ENCODE measurements at places on chromosomes 11 and 22. TPM values are rescaled to one million over a fixed set of nuclear protein-coding genes. Genes with fewer than 3 reads are reported as not detected.

DNA sequence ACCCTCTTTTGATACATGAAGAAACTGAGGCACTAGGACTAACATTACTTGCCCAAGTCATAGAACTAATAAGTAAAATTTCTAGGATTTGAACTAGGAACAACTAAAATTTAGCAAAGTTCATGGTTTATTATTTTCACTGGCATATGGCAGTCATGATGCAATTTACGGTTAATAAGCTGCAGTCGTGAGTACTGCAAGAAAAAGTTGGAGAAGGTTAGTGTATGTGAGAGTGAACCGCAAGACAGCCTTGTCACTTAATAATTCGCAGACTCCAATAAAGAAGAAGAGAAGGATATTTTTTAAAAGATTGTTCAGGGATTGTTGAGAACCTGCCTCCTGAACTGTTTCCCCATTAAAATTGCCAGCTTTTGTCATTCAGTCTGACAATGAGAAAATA lies 663.4 kb upstream of the TENM4 start:
- H3K4me1 ChIP-seq = peaks cover 23% of the 10 kb centered on the region
- peak overlapping the region; percentile 4 for H3K4me3 ChIP-seq
- no peaks in the 10 kb centered on the region for H3K36me3 ChIP-seq

Gene FGF3
- not detected for total RNA-seq

DNA sequence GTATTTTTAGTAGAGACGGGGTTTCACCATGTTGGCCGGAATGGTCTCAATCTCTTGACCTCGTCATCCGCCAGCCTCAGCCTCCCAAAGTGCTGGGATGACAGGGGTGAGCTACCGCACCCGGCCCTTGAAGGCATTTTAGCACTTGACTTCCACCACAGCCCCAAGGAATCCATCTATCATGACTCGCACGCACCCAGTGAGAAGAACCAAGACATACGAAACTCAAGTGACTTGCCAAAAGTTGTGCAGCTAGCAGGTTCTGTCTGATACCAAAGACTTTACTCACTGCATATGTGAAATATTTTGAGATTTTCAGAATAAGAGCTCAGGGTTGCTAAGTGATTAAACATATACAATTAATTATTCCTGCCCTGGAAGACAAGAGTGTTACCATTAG lies 21.0 kb downstream of the FLI1 start:
- no peaks in the 10 kb centered on the region for H3K27me3 ChIP-seq
- peak; percentile 66 for DNase-seq
- H3K27ac ChIP-seq = peak overlapping the region; percentile 97
- H3K4me3 ChIP-seq = no peak overlapping the region

GRCh38 chr22:37045958-37046357 lies 5.6 kb upstream of the KCTD17 start:
- no peak overlapping the region for H3K27ac ChIP-seq
- peak; percentile 95 for DNase-seq
- no peaks in the 10 kb centered on the region for H3K27me3 ChIP-seq
- H3K4me1 ChIP-seq = peaks cover 5% of the 10 kb centered on the region

Gene TYR
- not detected for total RNA-seq

DNA sequence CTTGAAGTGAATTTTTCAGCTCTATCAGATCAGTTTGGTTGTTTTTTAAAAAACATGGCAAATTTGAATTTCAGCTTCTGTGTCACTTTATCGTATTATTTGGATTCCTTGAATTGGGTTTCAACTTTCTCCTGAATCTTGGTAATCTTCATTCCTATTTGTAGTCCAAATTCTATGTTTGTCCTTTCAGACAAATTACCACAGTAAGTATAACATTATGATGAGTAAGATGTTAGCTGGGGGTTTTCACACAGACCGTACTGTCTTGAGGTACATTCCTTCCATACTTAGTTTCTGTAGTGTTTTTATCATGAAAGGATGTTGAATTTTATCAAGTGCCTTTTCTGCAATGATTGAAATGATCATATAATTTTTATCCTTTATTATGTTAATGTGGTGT lies 28.0 kb downstream of the OR5B17 start:
- peak; percentile 50 for DNase-seq
- peak overlapping the region; percentile 9 for H3K27ac ChIP-seq
- H3K36me3 ChIP-seq = no peaks in the 10 kb centered on the region

Gene GSTT2B
- 13.8 TPM for total RNA-seq

- H3K4me3 ChIP-seq = no peak overlapping the region
- H3K27ac ChIP-seq = no peak overlapping the region
- H3K36me3 ChIP-seq = no peaks in the 10 kb centered on the region
- DNase-seq = no peak
Observed at GRCh38 chr11:72764503-72764902, 12.3 kb upstream of the ARAP1 start.

Gene KRTAP5-9
- total RNA-seq = not detected

Gene C11orf86
- not detected for total RNA-seq

DNA sequence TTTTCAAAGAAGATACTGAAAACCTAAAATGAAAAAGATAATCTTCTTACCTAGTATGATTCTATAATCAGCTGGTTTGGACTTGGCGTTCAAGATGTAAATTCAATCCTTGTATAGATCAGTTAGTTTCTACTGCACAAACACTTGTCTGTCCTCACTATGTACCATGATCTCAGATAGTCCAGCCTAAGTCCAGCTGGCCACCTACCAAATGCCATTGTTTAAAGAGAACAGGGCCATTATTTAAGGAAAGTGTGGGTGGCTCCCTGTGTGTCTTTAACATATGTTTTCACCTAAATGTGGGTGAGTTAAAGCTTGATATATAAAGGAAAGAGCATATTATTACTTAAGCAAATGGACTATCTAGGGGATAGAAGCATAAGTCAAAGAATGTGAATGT lies 38.6 kb downstream of the BLID start:
- H3K27me3 ChIP-seq = no peaks in the 10 kb centered on the region
- H3K36me3 ChIP-seq = peaks cover 27% of the 10 kb centered on the region
- no peak overlapping the region for H3K4me3 ChIP-seq
- peaks cover 28% of the 10 kb centered on the region for H3K4me1 ChIP-seq

- no peaks in the 10 kb centered on the region for H3K36me3 ChIP-seq
- H3K27ac ChIP-seq = no peak overlapping the region
- no peak overlapping the region for H3K4me3 ChIP-seq
- H3K4me1 ChIP-seq = no peaks in the 10 kb centered on the region
Observed at GRCh38 chr11:124327775-124328174, 7.8 kb upstream of the OR8D2 start.

DNA sequence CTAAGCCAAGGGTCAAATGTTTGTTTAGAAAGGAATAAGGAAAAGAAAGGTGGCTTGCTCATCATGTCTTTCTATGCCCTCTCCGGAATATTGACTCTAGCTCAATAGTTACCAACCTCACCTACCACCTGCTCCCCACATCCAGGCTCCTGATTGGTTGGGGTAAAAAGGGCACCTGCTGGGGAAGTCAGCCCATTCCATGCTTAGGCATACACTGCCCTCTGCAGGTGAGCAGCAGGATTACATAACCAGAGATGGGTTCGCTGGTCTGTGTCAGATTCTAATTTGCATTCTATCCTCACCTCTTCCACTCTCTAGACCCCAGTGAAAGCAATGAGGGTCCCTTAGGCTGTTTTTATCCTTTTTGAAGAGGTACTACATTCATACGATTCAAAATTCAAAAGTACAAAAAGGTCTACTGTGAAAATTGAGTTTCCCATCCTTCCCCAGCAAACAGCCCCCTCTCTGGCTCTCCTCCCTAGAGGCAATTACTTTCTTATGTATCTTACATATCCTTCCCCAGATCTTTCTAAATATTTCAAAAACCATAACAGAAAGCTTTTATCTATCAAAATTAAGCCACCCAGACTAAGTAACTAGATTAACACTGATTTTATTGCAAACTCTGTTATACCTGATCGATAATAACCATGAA lies 98.0 kb upstream of the ASPHD2 start:
- H3K27ac ChIP-seq = no peak overlapping the region
- no peaks in the 10 kb centered on the region for H3K36me3 ChIP-seq

DNA sequence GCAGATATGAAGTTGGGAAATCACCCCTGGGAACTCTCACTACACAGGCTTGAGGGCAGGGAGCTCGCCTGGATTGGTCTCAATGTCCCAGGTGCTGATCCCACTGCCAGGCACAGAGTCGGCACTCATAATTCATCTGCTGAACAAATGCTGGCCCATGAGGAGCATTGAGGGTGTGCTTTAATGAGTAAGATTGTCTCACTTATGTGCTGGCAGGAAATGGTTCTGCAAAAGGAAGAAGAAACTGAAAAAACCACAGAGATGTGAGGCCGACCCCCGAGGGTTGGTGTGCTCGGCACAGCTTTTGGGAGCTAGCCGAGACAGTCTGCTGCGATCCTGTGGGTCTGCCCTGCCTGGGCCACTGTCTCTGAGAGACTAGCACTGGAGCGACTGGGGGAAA lies 9.4 kb downstream of the PLAAT2 start:
- no peak overlapping the region for H3K27ac ChIP-seq
- H3K36me3 ChIP-seq = no peaks in the 10 kb centered on the region
- peak; percentile 84 for DNase-seq
- peak overlapping the region; percentile 22 for H3K4me3 ChIP-seq
- H3K4me1 ChIP-seq = peaks cover 4% of the 10 kb centered on the region
- no peaks in the 10 kb centered on the region for H3K27me3 ChIP-seq

GRCh38 chr11:19938169-19938856 lies 222.0 kb downstream of the DBX1 start:
- H3K4me1 ChIP-seq = peaks cover 31% of the 10 kb centered on the region
- H3K4me3 ChIP-seq = no peak overlapping the region
- H3K36me3 ChIP-seq = peaks cover 41% of the 10 kb centered on the region
- no peaks in the 10 kb centered on the region for H3K27me3 ChIP-seq
- H3K27ac ChIP-seq = peak overlapping the region; percentile 38

Gene OR8B4
- total RNA-seq = not detected

DNA sequence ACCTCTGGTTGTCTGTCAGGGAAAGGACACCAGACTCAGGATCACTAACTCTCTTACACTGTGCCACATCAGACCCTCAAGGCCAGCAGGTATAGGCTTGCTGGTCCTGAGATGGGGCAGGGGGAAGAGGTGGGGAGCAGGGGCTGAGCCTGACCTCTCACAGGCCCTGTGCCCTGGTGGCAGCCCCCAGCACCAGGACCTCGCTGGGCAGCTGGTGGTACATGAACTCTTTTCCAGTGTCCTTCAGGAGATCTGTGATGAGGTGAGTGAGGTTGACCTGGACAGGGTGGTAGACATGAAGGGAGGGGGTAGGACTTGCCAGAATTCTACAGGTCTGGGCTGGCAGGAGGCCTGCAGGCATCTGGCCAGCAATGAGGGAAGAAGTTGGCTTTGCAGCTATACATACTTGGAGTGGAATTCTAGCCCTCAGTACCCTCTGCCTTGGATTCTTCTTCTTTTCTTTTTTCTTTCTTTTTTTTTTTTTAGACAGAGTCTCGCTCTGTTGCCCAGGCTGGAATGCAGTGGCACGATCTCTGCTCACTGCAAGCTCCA lies 1.4 kb downstream of the NUDT22 start:
- peak overlapping the region; percentile 80 for H3K27ac ChIP-seq
- H3K4me1 ChIP-seq = peaks cover 28% of the 10 kb centered on the region
- peaks cover 5% of the 10 kb centered on the region for H3K36me3 ChIP-seq
- no peak for DNase-seq

DNA sequence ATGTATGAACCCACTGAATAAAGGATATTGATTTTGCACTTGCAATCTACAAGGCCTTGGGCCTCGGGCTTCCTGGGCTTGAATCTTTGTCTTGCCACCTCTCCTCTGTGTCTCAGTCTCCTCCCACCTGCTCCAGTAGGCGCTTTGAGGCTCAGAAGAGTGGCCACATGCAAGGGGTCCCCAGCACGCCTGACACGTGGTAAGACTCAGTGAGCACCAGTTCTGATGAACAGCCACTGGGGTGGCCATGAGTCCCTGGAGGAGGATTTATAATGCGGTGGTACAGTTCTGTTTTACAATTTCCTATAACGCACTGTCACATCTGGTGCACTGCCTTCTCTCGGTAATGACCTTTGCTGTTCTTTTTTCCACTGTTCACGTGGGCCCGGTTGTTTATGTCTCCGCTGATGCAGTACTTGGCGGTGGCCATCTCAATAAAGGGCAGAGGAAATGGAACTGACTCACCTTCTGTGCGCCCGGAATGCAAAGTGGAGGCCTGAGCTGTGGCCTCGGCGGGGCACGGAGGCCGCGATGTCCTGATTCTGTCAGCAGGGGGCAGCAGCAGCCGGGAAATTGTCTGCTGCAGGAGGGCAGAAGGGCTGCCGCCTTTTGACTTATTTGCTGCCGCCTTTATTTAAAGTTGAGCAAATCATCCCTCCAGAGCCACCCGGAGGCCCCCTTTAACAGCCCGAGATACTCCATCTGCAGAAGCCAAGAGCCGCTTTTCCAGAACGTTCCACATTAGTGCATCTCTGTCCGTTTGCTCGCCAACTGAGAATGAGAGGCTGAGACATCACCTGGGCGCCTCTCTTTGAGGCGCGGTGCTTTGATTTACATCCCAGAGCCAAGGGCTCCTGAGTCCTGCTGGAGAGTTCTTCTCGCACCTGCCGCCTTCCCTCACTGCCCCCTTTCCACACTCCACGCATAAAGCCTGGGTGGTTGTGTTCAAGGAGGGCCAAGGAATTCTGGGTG lies 6.0 kb upstream of the IFT27 start:
- peaks cover 4% of the 10 kb centered on the region for H3K4me1 ChIP-seq
- H3K36me3 ChIP-seq = no peaks in the 10 kb centered on the region
- DNase-seq = peak; percentile 97
- H3K27ac ChIP-seq = no peak overlapping the region
- peaks cover 33% of the 10 kb centered on the region for H3K27me3 ChIP-seq

GRCh38 chr11:70164705-70165104 lies 38.4 kb upstream of the FADD start:
- no peaks in the 10 kb centered on the region for H3K4me1 ChIP-seq
- no peak overlapping the region for H3K27ac ChIP-seq
- DNase-seq = peak; percentile 53
- no peak overlapping the region for H3K4me3 ChIP-seq

DNA sequence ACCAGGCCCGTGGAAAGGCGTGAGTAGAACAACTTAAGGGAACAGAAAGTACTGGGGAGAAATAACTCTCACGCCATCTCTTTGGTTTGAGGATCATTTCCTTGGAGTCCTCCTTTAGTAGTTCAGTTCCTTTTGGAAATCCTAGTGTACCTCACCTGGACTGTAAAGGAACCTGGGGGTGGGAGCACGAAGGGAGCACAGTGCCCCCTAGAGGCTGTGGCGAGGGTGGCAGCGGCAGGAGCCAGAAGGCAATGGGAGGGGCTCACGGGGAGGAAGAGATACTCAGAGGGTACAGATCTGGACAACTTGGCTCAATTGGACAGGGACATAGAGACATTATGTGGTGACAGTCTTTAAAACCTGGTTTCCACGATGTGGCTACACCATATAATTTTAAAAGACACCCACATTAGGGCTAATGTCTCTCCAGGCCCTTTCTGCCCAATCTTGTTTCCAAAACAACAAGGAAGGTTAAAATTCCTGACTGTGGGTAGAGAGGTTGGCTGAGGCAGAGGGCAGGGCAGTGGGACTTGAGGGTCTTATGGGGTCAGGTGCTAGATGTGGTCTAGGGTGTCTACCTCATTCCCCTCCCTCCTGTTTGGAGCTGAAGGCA lies 87.0 kb downstream of the CSNK2A3 start:
- no peaks in the 10 kb centered on the region for H3K4me1 ChIP-seq
- no peak overlapping the region for H3K27ac ChIP-seq
- peak; percentile 88 for DNase-seq
- no peaks in the 10 kb centered on the region for H3K36me3 ChIP-seq
- peaks cover 4% of the 10 kb centered on the region for H3K27me3 ChIP-seq
